ENCODE measurements at places on chromosomes 3 and 15. TPM values are rescaled to one million over a fixed set of nuclear protein-coding genes. Genes with fewer than 3 reads are reported as not detected.

The CFAP100 gene
- total RNA-seq: not detected

The TRPM1 gene
- total RNA-seq: not detected

GRCh38 chr3:125023833-125024555, 31.8 kb downstream of the HEG1 start:
- DNase-seq: no peak
- H3K36me3 ChIP-seq: no peaks in the 10 kb centered on the region
- no peaks in the 10 kb centered on the region for H3K4me1 ChIP-seq
- no peak overlapping the region for H3K27ac ChIP-seq
- H3K27me3 ChIP-seq: no peaks in the 10 kb centered on the region

GRCh38 chr3:131036200-131036816, 9.6 kb downstream of the NEK11 start:
- H3K4me1 ChIP-seq: no peaks in the 10 kb centered on the region
- H3K27me3 ChIP-seq: no peaks in the 10 kb centered on the region
- DNase-seq: no peak

- H3K27me3 ChIP-seq: no peaks in the 10 kb centered on the region
- H3K4me1 ChIP-seq: no peaks in the 10 kb centered on the region
- no peaks in the 10 kb centered on the region for H3K36me3 ChIP-seq
- no peak overlapping the region for H3K27ac ChIP-seq
Measured at GRCh38 chr3:195162033-195162669, 108.8 kb downstream of the XXYLT1 start.

DNA sequence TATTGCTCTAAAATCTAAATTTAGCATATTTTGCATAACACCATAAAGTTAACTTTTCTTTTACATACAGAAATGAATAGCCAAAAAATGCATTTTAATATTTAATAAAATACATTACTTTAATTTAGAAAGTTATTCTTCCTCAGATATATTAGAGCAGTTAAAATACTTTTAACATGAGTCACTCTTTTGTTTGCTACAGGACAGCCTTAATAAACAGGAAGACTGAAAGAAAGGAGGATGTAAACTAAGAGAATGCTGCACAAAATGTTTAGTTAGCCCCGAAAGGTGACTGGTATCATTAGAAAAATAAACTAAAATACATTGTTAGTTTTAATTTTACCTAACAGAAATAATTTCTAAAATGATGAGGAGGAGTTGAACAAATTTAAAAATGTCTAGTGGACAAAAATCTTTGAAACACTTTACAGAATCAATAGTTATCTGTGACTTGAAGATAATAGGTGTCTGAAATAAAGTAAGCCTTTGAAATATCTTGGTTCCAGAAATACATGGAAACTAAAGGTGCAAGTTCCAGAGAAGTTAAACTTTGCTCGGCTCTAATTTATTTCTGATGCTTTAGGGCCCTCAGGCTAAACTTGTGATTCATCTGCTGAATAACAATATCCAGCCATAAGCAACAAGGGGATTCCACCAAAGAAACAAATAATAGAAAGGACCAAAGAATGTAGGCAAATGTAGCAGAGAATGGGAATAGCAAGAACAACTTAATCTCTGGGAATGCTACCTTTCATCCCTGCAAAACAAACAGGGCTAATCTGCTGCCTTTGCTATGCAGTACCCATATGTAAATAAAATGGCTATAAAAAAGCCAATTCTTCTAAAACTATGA, 138.3 kb upstream of the UBP1 start:
- H3K27ac ChIP-seq: no peak overlapping the region
- peaks cover 8% of the 10 kb centered on the region for H3K4me1 ChIP-seq
- no peaks in the 10 kb centered on the region for H3K36me3 ChIP-seq
- no peak for DNase-seq
- H3K27me3 ChIP-seq: no peaks in the 10 kb centered on the region

GRCh38 chr3:184889312-184889904, 77.4 kb downstream of the VPS8 start:
- H3K27ac ChIP-seq: no peak overlapping the region
- no peaks in the 10 kb centered on the region for H3K27me3 ChIP-seq
- H3K4me3 ChIP-seq: no peak overlapping the region

GRCh38 chr3:139201446-139202225, 142.2 kb upstream of the MRPS22 start:
- H3K4me3 ChIP-seq: no peak overlapping the region
- H3K4me1 ChIP-seq: peaks cover 13% of the 10 kb centered on the region
- H3K27me3 ChIP-seq: no peaks in the 10 kb centered on the region
- DNase-seq: no peak

All from HCT116 (cell line).